ENCODE measurements at places on chromosomes 6 and 20. TPM values are rescaled to one million over a fixed set of nuclear protein-coding genes. Genes with fewer than 3 reads are reported as not detected.
A peak's percentile ranks its signal among the peaks of the same experiment; 100 is the strongest.

FOXO3 gene
- 63.9 TPM for total RNA-seq

ANKRD66 gene
- total RNA-seq, result not detected

TNFRSF21 gene
- 12.6 TPM for total RNA-seq

PGC gene
- not detected for total RNA-seq

TCP11 gene
- total RNA-seq, result 0.51 TPM

RAMACL gene
- 2.3 TPM for total RNA-seq

- no peak for DNase-seq
These were observed 1.4 kb downstream of the IL22RA2 start for GRCh38 chr6:137171824-137172733.

DNA sequence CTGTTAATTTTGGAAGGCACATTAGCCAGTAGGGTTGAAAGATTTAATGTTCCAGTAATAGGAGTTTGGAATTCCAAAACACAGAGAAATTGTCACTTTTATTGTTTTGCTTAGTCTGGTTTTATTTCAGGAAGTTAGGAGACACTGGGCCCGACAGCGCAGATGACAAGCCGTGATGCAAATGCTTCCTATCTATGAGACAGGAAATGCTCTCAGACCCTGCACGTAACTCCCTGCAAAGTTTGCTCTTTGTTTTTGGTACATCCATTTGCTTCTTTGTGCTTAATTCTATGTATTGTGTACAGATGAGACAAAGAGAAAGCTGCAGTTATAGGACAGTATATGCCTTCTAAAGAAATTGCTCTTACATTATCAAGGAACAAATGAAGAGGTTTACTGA lies 201.6 kb upstream of the SGK1 start:
- DNase-seq, result no peak

- DNase-seq, result peak; percentile 28
These were observed 231.7 kb upstream of the STXBP5 start for GRCh38 chr6:146972546-146972945.

GRCh38 chr20:24309596-24309995 lies 159.8 kb upstream of the SYNDIG1 start:
- peak; percentile 31 for DNase-seq

GRCh38 chr6:164247106-164247505 lies 832.6 kb downstream of the QKI start:
- DNase-seq, result no peak

GRCh38 chr6:148382861-148383260 lies 40.2 kb downstream of the SASH1 start:
- DNase-seq, result peak; percentile 28

GRCh38 chr20:63574156-63574828 lies at the start of gene HELZ2:
HELZ2 (minus strand) TSS chr20:63574239; CDS start chr20:63572385, 1,854 bp downstream.
- peak; percentile 53 for DNase-seq

- no peak for DNase-seq
These were observed 266.8 kb upstream of the PLN start for GRCh38 chr6:118281291-118281690.

GRCh38 chr6:134546962-134547645 lies 229.2 kb upstream of the SGK1 start:
- no peak for DNase-seq

DNA sequence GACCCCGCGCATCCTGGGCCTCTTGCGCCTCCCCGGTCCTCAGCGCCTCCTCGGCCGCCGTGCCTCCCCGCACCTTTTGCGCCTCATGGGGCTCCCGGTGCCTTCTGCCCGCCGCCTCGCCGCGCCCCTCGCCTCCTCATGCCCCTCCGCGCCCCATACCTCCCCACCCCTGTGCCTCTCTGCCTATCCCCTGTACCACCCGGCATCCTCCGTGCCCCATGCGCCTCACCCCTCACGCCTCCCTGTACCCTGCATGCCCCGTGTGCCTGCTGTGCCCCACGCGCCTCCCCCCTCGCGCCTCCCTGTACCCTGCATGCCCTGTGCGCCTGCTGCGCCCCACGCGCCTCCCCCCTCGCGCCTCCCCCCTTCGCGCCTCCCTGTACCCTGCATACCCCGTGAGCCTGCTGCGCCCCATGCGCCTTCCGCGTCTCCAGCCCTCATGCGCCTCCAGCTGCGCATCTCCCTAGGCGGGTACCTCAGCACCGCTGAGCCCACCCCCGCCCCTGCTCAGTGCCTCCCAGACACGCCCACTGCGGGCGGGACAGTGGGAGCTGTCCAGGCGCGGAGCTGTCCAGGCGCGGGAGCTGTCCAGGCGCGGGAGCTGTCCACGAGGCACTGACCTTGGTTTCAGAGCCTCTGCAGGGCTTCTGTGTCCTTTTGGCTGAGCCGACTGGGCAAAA lies 37.1 kb downstream of the IGF2R start:
- DNase-seq, result peak; percentile 68

DNA sequence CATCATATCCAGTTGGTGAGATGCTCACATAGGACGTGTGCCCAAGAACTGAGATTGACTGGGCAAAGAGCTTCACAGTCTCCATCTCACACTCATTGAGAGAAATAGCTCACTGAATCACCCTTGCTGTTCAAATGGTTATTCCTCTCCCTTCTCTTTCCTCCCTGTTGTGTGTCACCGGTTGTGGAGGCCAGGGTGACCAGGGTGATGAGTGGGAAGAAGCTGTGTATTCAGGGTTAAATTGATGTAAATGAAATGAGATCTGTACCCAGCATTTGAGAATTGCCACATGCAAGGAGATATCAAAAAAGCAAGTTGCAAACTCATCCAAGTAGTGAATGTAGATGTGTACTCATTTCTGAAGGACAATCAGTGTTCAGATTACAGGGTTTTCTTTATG lies 36.6 kb upstream of the VAPB start:
- DNase-seq, result no peak

DNA sequence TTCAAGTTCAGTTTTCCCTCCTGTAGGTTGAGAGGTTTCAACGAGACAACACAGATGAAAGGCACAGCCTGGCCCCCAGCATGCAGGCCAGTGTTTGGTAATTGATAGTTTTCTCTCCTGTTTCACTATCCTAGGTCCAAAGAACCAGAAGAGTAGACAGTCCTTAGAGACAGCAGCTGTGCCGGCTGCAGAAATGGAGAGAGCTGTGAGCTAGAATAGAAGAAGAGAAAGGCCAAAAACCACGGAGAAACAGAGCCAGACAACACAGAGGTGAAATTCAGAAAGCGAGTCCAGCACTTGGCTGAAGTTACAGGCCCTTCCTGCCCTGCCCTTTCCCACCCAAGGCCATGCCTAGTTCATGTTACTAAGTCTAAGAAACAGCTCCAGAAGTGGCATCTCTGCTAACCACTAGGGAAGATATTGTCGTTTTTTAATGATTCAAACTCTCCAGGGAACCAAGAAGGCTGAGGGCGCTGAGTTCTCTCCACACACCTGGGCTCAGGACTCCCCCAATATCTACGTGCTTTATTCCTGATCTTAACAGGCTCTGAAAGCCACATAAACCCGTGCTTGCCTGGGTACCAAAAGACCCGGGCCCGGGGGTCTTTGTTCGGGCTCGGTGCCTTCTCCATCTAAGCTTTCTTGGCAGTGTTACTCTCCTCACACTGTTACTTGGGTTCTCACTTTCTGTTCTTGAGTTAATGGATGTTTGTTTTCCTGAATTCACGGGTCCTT lies 16.5 kb upstream of the RBPJL start:
- no peak for DNase-seq

DNA sequence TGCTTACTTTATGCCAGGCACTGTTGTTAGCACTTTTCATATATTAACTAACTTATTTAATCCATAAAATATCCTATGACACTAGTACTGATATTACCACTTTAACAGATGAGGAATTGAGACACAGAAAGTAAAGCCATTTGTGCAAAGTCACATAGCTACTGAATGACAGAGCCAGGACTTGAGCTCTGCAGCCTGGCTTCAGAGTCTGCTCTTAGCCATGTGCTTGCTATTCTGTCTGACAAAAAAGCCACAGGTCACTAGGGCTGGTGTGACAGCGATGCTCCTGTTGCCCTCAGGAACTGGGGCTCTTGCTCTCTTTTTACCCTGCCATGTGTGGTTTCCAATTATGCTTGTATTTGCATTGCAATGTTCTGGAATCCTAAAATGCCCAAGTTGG lies 44.7 kb upstream of the RNF8 start:
- DNase-seq, result no peak
